ENCODE measurements at places on chromosomes 7 and 10.

DNA sequence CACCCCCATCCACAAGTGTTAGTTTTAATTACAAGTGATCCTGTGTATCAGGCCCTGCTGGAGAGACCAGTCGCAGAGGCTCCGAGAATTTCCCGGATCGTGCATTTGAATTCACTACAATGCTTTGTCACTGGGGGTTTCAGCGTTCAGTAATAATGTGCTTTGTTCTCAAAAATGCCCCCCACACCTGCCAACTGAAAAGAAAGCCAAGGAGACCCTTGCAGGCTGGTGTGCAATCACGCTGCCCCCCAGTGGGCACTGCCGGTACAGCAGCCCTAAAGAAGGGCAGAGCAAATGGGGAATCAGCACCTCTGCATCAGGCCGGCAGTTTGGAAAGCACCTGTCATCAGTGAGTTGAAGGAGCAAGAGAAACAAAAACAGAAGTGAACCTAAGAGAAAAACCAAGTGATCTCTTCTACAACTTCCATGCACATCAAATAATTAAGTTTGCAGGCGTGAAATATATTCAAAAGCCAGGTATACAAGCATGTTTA is 177.6 kb downstream of the PARD3 start:
- DNase-seq, result peak; percentile 46

- peak; percentile 38 for DNase-seq
Observed at GRCh38 chr10:33412653-33413361, 78.3 kb upstream of the NRP1 start.

GRCh38 chr10:97060441-97061084 is 125.2 kb downstream of the SLIT1 start:
- DNase-seq, result no peak

- no peak for DNase-seq
Observed at GRCh38 chr7:27593226-27593625, 69.5 kb downstream of the HIBADH start.

DNA sequence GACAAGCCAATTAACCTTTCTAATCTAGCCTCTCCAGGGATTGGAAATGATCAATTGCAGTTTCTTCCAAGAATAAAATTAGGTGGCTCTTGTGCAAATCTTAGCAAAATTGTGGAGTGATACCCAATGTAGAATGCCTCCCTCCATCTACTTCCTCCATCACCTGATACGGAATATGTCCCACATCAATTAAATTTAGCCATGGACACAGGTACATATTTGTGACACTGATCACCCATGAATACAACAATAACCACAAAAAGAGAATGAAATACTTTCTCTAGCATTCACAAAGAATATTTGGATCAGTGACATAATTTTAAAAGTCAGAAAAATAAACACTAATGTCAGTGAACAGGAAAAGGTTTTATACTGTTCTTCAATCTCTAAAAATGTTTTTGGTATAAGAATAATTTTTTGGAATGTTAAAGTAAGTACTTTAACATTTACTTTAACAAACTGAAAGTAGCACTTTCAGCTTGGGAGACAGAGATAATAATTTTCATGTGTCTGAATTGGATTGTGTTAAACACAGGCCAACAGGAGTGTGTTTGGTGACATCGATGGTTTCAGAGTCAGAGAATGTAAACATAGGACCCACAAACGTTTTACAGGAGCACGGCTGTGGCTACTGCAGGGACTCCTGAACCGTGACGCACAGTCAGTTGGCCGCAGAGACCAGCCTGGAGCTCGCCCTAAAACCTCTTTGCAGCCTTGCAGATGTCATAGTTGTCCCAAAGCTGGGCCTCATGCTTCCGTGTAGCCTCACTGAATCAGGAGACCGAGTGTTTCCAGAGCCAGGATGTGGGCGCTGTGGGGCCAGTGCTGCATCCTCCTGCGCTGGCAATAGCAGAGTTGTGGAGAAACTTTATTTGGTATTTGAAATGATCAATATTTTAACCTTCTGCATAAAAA is 7.2 kb downstream of the RBM20 start:
- DNase-seq, result no peak

DNA sequence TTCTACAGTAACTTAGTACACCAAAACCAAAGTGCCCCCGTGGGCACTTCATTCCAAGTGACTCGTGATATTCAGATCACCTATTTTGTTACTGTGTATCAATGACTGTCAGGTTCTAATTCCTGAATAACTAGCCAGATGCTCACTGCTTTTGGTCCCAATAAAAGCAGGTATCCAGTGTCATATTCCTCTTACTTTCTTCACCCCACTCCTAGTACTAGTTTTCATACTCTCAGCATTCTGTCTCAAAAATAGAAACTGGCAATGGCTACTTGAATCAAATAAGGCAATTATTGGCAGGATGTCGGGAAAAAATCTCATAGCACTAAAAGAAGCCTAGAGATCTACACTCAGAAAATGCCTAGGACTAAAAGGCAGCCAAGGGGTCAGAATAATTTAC is 84.6 kb downstream of the ZNF467 start:
- no peak for DNase-seq

- DNase-seq, result no peak
Observed at GRCh38 chr10:86062647-86063145, 303.9 kb downstream of the GRID1 start.

GRCh38 chr7:155728116-155728515 is 83.7 kb downstream of the RBM33 start:
- peak; percentile 10 for DNase-seq

- no peak for DNase-seq
Observed at GRCh38 chr10:80462981-80463741, 9.1 kb downstream of the TSPAN14 start.

GRCh38 chr7:35263396-35263795 is 9.5 kb upstream of the TBX20 start:
- DNase-seq, result no peak

- DNase-seq, result peak; percentile 16
Observed at GRCh38 chr10:86446987-86447386, 74.6 kb downstream of the WAPL start.

DNA sequence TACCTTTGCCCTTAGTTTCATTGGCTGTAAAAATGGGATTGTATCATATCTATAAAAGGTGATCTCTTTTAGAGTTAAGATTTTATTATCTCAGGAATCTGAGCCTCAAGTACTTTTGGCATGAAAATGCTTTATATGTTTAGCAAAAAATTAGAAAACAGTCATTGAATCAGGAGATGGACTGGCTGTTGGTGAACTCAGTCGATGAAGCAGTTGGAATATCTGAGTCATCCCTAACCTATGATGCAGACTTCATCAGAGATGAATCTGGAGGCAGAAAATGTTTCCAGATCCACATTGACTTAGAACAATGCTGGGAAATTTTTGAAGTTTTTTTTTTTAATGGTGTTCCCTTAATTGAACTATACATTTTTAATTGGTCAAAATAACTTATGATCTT is 228.5 kb downstream of the SLC25A13 start:
- DNase-seq, result no peak

DNA sequence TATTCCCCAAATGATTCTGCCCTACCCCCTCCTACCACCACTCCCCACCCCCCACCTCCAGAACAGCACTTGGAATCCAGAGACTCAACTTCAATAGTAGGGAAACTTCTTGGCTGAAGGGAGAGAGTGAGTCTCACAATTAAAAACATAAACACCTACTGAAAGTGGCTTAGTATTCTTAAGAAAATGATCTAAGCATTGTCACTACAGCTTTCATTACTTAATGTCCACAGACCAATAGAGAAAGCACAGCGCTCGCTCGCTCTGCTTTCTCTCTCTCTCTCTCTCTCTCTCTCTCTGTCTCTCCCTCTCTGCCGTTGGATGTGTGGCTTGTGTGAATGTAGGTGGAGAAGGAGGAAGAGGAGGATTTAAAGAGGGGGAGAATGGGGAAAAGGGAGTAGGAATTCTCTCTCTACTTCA is 1.5 kb upstream of the SEMA3A start:
- DNase-seq, result peak; percentile 59

DNA sequence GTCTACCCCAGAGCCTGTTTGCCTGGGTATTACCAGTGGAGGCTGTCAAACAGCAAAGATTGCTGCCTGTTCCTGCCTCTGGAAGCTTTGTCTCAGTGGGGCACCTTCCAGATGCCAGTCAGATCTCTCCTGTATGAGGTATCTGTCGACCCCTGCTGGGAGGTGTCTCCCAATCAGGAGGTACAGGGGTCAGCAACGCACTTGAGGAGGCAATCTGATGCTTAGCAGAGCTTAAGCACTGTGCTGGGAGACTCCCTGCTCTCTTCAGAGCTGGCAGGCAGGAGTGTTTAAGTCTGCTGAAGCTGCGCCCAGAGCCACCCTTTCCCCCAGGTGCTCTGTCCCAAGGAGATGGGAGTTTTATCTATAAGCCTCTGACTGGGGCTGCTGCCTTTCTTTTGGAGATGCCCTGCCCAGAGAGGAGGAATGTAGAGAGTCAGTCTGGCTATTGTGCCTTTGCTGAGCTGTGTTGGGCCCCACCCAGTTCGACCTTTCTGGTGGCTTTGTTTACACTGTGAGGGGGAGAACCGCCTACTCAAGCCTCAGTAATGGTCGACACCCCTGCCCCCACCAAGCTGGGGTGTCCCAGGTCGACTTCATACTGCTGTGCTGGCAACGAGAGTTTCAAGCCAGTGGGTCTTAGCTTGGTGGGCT is 62.2 kb downstream of the PPP1R9A start:
- no peak for DNase-seq

GRCh38 chr10:49395741-49396665 is at the start of gene DRGX:
DRGX (minus strand) TSS chr10:49396089; CDS start chr10:49395440, 649 bp downstream.
- DNase-seq, result no peak

- DNase-seq, result peak; percentile 91
Observed at GRCh38 chr10:102796407-102797176, 40.6 kb downstream of the CYP17A1 start.

DNA sequence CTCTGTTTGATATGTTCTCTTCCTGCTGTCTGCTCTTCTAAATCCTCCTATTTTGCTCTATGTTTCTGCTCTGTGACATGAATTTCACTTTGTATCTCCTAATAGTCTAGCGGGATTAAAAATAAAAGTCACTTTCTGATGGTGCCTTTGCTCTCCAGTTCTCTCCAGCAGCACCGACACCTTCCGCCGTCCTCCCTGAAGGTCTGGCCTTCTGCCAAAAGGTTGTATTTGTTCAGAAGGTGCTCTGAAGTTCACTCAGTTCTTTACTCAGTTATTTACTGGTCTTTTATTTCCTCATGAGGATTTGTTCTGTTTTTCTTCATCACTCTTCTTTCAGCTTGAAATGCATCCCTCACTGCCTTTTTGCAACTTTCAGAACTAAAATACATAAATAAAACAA is 11.2 kb upstream of the EPHA1 start:
- no peak for DNase-seq

DNA sequence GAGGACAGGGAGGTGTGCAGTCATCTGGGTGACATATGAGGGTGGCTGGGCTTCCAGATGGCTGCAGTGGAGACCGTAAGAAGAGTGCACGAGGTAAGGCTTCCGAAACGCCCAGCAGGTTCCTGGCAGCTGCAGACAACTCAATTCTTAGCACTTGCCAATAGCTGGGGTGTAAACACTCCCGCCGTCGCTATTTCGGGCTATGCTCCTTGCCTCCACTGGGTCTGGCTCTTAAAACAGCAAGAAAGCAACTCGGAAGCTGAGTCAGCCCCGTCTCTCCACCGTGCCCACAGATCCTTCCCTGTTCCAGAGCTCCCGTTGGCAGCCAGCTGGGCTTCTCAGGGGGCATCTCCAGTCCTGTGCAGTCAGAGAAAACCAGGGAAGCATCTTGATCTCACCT is 6.1 kb upstream of the PDGFA start:
- no peak for DNase-seq

- DNase-seq, result no peak
Observed at GRCh38 chr7:113285411-113285810, 167.1 kb upstream of the SMIM30 start.

DNA sequence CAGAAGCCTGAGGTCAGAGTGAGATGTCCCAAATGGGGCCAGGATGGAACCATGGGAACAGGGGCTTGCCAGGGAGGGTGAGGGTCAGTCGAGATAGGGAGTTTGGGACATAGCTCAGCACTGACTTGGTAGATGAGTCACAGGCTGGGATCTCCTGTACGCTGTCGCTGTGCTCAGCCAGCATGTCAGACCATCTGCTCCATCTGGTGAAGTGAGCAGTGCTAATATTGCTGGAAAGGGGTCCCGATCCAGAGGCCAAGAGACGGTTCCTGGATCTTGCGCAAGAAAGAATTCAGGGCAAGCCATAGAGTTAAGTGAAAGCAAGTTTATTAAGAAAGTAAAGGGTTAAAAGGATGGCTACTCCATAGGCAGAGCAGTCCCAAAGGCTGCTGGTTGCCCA is 505.6 kb downstream of the GALNT17 start:
- DNase-seq, result no peak

GRCh38 chr10:80196270-80196949 is 8.9 kb downstream of the ANXA11 start:
- peak; percentile 80 for DNase-seq

- DNase-seq, result no peak
Observed at GRCh38 chr10:74000892-74001669, 3.2 kb downstream of the VCL start.

- no peak for DNase-seq
Observed at GRCh38 chr7:105118612-105119600, 104.9 kb downstream of the KMT2E start.

DNA sequence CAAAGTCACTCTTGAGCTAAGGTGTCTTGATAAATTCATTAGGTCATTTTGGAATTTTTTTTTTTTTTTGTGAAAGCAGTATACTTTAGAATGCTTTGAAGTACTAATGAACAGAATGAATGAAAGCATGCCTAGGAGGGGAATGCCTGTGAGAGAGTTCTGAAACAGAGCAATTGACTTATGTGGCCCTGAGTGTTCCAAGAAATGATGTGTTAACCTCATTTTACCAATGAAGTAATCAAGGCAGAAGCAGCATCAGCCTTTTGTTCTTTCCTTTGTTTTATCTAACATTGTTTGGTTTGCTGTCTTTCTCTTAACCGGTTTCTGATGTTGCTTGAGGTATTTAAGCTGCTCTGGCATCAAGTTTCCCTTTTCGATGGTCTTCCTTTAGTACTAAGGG is 154.6 kb upstream of the HGF start:
- DNase-seq, result no peak

DNA sequence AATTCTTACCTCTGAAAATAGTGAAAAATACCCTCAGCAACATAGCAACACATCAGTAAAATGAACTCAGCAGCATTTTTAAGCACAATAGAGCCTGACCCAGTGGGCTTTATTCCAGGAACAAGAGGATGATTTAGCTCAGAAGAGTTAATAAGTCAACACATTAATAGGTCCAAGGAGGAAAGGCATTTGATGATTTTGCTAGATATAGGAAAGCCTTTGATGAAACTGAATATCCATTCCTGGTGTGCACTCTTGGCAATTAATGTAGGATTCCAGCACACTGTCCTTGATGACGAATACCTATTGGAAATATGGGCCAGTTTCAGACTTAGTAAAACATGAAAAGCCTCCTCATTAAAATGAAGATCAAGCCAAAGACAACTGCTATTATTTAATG is 42.5 kb downstream of the RASGEF1A start:
- no peak for DNase-seq

DNA sequence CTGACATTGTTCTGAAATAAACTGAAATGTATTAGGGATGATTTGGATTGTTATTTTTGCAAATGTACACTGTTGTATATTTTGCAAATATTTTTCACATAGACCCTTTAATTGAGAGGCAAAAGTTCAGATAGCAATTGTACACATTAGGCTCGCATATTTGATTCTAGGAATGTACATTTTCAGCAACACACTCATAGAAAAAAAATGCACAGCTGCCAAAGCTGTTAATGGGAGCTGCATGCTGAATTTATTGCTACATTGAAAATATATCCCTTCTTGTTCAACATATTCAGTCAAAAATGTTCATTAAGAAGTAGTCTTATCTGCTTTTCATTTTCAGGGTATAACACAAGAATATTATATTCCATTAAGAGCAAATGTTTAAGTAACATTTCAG is 512.9 kb downstream of the ATRNL1 start:
- no peak for DNase-seq

GRCh38 chr7:107035446-107035845 is 9.1 kb upstream of the PRKAR2B start:
- DNase-seq, result no peak
